ENCODE measurements at places on chromosomes 12 and 14. TPM values are rescaled to one million over a fixed set of nuclear protein-coding genes. Genes with fewer than 3 reads are reported as not detected.

DNA sequence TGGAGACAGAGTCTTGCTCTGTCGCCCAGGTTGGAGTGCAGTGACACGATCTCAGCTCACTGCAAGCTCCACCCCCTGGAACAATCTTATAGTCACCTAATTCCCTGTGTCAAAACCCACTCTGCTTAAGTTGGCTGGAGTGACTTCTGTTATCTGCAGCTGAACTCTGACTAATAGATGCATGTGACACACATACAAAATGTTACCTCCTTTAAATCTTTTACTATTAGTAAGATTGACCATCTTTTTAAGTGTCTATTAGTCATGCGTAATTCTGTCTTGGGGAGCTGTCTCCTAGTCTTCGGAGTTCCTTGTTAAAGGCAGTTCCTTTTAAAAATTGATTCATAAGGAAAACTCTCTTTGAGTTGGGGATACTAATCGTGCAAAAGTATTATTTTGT lies 7.4 kb downstream of the IFI27L1 start:
- DNase-seq = no peak

DNA sequence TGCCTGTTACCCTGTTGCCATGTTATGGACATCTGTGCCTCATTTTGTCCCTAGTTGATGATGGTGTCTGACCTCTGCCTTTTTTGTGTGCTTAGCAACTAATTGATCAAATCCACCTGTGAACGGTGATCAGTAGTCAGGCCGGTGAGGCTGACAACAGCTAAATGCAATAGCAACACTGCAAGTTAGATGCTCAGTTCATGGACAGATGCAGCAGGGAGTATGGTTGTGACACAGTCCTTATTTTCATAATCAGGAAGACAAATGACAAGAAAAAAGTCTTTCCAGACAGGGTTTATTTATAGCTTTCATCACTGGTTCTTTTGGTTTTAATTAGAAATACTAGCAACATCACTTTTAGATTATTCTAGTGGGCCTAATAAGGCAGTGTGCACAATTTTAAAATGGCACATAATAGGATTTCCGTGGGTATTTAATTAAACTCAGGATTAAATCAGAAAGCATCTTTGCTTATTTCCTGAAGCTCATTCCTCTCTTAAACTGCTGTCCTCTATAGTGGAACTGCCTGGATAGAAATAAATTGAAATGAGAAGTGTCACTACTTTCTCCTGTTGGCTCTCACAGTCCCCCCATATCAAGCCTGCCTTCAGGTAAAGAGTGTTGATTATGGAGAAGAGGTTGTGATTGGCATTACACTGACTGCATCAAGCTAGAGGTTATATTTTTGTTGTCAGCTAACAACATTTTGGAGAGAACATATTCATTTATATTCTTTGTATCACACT lies 281.1 kb upstream of the NAV3 start:
- no peak for DNase-seq

GRCh38 chr12:58414398-58414871 lies 473.1 kb downstream of the ATP23 start:
- no peak for DNase-seq

DNA sequence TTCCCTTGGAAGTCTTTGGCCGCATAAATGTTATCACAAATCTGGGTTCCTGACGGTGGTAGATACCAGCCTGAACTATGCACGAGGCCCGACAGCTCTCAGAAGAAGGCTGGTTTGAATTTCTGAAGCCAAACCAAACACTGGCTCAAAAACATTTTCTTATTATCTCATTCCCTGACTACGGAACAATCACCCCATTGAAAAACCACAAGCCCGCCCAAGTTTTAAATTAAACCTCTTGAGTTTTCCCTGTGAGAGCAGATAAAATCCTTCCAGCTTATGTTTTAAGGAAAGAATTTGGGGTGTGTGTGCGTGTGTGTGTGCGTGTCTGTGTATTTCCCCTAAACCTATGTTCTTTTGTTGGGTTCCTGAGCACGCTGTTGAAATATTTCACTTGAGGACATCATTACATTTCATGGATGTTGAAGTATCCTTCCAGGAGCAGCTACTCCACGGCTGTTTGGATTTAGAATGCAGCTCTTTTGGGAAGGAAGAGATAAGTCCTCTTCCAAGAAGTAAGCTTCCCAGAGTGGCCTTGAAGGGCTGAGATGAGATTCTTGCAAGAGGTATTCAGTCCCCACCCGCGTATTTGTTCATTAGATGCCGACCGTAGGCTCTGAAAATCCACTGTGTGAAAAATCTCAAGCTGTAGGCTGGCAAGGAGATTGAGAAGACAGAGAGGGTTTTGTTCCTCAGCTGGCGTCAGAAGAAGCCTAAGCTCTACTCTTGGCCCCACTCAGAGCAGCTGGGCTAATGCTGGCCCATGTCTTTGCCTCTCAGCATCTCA lies 131.0 kb upstream of the NCOR2 start:
- no peak for DNase-seq

GRCh38 chr14:50347521-50347920 lies 35.4 kb downstream of the DMAC2L start:
- DNase-seq = no peak

The CLEC4A gene
- 2.9 TPM for total RNA-seq

The GPR68 gene
- total RNA-seq = 0.60 TPM

The CLEC9A gene
- total RNA-seq = not detected

The SCAF11 gene
- 185 TPM for total RNA-seq

All from naive thymus-derived CD8-positive, alpha-beta T cell (primary cell).